Stimulated activated naive CD4-positive, alpha-beta T cell treated with Interleukin-2 at 50 U/mL for 16 hours (primary cell): ENCODE measurements at places on chromosomes 1 and 21.

GRCh38 chr1:47568763-47569162 lies 130.9 kb downstream of the FOXD2 start:
- no peak for DNase-seq

GRCh38 chr1:89815611-89816010 lies 5.2 kb upstream of the LRRC8D start:
- DNase-seq = no peak

DNA sequence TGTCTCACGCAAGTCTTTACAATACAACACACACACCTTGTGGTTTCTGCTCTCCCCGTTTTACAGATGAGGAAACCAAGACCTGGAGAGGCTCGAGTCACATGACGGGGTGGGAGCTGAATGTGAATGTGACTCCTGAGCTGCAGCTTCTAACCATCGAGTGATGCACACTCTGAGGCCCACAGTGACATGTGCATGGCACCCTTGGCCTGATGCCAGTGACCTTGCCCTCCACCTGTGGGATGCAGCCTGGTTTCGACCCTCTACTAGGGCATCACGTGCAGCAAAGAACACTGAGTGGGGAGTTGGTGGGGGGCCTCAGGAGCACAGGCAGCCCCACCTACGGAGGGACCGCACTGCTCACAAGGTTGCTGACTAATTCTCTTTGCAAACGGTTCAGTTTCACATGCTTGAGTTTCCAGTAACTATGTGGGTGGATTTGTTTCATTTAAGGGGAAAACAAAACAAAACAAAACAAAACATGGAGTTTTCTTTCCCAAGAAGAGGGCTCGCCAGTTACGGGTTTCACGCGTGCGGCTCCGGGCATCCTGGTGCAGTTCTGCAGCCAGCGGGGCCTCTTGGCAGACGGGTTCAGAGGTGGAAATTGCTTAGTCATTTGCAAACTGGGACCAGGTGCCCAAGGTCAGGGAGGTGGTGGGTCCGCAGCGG lies 22.9 kb downstream of the SPSB1 start:
- peak; percentile 79 for DNase-seq

GRCh38 chr1:117101334-117101733 lies 20.2 kb downstream of the TRIM45 start:
- DNase-seq = no peak

GRCh38 chr21:26583769-26584168 lies 10.7 kb upstream of the CYYR1 start:
- DNase-seq = no peak

DNA sequence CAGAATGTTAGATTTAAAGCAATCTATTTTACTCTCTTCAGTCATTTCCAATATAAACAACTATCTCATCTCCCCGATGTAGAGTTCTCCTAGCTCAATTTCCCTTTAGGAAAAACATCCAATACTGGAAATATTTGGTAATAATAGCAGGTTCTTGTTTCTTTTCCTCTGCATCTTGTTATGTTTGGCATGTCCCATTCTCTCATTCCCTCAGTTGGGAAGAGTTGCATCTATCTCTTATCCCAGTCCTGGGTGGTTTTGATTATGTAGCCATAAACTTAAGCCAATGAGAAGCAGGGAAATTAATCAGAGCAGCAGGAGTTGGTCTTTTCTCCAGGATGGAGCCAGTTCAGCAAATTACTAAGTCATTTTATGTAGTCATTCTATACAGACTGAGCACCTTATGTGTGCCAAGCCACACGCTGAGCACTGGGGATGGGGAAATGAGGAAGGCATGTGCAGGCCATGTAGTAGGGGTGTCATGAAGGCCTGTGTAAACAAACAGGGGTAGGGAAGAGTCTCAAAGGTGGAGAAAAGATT lies 418.2 kb upstream of the NFIA start:
- DNase-seq = no peak

GRCh38 chr1:92167151-92167550 lies 50.6 kb upstream of the C1orf146 start:
- DNase-seq = no peak

- DNase-seq = no peak
These were observed 6.8 kb downstream of the LAMC1 start for GRCh38 chr1:183030053-183030452.

- no peak for DNase-seq
These were observed 379.4 kb downstream of the PLPP3 start for GRCh38 chr1:56199956-56200355.

GRCh38 chr1:92329347-92330129 lies 30.7 kb downstream of the RPAP2 start:
- DNase-seq = no peak

DNA sequence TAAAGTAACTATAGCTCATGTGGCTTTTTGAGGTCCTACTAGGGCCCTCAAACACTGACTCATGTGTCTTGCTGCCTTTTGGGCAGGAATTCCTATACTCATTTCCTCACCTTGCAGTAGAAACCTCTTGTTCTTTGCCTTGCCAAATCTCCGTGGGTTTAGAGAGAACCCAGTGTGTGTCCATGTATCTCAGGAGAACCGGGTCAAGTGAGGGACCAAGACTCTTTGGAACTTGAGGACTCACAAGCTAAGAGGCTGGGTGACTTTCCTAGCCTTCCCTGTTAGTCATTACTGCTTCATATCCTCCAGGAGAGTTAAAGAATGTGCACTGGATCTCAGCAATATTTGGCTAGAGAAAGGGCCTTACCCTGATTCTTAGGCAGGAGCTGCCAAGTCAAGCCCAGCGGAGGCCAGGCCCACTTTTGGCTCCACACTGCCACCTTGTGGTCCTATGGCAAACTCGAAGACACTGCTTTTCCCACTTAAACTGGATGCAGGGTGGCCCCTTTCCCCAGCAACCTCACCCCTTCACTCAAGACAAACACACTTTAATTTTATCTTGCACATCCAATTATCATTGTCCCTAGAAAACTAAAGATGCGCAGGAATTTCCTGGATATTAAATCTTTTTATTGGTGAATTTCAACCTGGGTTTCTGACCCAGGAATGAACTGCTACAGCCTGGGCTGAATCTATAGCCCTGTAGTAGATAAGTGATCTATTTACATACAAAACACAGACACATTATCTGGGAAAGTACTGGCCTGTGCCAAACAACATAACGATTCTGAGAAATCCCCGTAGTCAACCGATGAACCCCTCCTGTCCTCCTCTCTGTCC lies 10.6 kb downstream of the AVPR1B start:
- DNase-seq = peak; percentile 63

DNA sequence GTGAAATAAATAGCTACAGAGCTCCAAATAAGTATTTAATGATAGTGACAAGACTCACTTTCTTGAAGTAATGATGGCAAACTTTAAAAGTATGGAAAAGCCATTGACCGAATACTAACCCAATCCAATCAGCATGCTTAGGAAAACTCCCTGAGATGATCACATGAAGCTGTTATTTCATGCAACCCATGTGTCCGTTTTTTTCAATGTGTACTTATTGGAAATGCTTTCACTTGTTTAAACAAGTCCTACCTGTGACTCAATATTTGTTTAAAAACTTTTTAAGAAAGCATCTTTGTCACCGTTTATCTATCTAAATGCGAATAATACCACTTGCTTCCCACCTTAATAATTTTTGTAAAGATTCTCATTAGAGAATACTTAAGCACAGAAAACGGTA lies 185.8 kb downstream of the NRIP1 start:
- DNase-seq = no peak

GRCh38 chr1:184767591-184767990 lies 12.9 kb upstream of the EDEM3 start:
- DNase-seq = no peak

DNA sequence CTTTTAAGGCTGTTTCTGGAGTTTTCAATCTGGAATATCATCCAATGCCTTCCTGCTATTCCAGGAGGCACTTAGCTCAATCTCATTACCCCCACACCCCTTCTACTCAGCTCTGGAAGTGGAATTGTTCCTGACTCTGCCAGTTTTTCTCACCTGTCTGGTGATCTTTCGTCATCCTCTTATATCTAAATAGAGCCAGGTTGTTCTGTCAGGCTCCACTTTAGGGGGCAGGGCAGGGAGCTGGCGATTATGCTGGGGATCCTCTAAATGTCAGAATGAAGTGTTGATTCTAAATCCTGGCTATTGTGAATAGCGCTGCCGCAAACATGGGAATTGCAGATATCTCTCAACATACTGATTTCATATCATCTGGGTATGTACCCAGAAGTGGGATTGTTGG lies 63.6 kb upstream of the ETV3 start:
- no peak for DNase-seq

DNA sequence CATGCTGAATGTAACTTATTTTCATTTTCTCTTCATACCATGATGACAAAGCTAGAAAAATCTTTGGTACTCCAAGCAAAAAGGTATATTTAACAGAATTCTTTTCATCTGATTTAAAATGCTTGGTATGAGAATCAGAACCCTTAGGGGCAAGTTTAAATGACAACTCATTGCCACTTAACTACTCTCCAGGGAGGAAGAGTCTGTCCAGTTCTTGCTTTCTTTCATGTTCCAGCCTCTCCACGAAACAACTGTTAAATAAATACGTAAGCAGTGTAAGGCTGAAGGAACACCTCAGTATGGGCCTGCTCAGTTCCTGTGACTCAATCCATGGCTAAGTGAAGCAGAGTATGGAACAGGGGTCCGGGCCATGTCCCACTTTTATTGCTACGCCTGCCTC lies 1.6 kb downstream of the LCE2A start:
- DNase-seq = no peak

DNA sequence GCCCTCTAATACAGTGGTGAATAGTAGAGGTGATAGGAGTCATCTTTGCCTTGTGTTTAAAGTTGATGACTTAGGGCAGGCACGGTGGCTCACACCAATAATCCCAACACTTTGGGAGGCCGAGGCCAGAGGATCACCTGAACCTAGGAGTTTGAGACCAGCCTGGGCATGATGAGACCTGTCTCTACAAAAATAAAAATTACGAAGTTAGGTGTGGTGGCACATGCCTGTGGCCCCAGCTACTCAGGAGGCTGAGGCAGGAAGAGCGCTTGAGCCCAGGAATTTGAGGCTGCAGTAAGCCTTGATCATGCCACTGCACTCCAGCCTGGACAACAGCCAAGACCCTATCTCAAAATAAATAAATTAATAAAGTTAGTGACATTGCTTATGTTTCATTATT lies 26.6 kb downstream of the CAPZA1 start:
- DNase-seq = no peak

GRCh38 chr1:110485725-110486124 lies 33.2 kb downstream of the KCNA10 start:
- no peak for DNase-seq

- no peak for DNase-seq
These were observed 10.3 kb downstream of the ZBTB40 start for GRCh38 chr1:22461678-22462527.

DNA sequence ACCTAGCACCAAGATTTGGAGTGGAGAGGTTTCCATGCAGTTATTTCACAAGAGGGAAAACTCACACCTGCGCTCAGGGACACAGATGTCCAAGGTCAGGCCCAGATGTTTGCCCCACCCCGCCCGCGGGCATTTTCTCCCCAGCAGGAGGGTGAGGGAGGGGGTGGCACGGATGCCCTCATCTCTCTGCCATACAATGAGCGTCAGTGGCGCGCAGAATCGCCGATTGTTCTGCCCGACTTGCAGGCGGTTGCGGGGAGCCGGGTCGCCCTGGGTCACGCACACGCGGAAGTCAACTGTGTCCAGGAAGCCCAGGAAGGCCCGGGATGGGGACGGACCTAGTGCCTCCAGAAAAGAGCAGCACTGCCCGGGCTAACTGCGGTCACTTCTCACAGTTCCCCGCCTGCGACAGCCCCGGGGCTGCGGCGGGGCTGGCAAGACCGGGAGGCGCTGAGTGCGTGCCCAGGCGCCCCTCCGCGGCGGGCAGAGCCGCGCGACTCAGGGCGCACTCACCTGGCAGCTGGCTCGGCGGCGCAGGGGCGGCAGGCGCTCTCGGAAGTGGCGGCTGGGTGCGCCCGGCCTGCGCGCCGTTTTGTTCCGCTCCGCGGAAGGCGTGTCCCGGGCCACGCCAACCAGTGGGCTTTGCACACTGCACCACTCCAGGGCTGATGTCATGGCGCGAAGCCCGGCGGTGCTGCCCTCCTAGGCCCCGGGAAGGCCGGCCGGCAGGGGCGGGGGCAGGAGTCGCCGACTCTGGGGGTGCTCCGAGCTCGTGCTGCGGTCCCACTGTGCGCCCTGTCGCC lies at the start of gene CSRP1:
Gene CSRP1, minus strand, starts transcription at position 567 of the 803 bp plus-strand sequence. CDS start 10,820 bp downstream, outside the sequence.
- DNase-seq = peak; percentile 82

DNA sequence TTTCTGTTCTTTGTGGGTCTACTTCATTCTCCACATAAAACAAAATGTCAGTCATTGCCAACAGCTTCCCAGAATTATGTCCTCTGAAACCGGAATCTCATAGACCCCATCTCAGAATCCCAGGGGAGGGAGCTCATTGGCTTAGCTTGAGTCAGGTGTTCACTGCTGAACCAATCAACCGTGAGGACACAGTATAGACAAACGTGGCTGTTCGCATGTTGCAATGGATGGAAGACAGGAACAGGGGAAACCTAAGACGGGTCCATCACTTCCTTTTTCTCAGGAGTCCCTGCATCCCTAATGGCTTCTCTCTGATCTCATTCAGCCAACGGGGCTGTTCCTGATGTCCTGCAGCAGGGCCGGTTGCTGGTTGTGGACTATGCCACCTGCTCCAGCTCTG lies 9.1 kb downstream of the CELA2A start:
- DNase-seq = no peak

DNA sequence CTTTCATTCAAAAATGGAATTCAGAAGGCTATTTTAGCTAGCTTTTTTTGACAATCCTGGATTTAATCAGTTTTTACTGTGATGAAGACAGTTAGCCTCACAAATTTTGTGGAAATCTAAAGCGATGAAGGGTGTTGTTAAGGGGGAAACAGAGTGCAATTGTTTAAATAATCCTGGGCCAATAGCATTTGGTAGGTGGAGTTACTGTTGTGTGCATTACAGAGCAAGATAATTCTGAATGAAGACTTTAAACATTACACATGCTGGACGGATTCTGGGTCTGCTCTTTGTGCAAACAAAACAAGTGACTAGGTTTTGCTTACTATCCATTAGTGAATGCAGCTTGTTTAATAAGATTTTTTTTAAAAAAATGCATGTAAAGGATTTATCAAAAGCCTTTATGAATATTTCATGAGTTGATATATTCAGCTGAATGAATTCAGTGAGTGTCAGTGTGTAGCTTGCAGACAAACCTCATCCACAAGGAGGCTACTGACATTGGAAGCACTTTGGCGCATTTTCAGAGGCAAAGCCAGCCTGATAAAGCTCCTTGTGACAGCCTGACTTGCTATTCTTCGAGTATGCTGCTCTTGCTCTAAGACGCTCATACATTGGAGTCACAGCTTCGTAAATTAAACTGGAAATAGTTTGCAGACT lies 199.6 kb downstream of the PDE4B start:
- DNase-seq = no peak

DNA sequence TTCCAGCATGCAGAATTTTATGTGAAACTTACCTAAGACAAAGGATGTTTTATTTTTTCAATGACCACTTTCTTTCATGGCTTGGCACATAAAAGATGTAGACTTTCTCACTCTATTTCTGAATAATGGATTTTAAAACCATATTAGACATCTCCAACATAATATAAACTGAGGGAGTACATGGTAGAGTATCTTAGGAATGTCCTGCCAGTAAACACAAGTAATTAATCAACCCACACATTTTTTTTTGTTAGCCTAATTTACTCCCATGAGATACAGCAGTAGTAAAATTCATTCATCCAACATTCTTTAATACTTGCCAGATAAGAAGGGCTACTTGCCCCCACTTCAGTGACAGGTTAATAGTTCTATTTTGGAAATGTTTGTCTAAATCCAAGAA lies 235.4 kb upstream of the ADAMTS5 start:
- DNase-seq = no peak
